ENCODE measurements at places on chromosomes 5 and 9. TPM values are rescaled to one million over a fixed set of nuclear protein-coding genes. Genes with fewer than 3 reads are reported as not detected.

The MYOZ3 gene
- total RNA-seq: 0.05 TPM

The GARNL3 gene
- total RNA-seq: 2.3 TPM

The SLIT3 gene
- 13.2 TPM for total RNA-seq

The KCNV2 gene
- total RNA-seq: not detected

The CDH18 gene
- total RNA-seq: not detected

The PCDHB5 gene
- 1.9 TPM for total RNA-seq

Data from A549 treated with CpdA at 1 μM for 4 hours (cell line).